ENCODE measurements at places on chromosomes 7 and 10.

DNA sequence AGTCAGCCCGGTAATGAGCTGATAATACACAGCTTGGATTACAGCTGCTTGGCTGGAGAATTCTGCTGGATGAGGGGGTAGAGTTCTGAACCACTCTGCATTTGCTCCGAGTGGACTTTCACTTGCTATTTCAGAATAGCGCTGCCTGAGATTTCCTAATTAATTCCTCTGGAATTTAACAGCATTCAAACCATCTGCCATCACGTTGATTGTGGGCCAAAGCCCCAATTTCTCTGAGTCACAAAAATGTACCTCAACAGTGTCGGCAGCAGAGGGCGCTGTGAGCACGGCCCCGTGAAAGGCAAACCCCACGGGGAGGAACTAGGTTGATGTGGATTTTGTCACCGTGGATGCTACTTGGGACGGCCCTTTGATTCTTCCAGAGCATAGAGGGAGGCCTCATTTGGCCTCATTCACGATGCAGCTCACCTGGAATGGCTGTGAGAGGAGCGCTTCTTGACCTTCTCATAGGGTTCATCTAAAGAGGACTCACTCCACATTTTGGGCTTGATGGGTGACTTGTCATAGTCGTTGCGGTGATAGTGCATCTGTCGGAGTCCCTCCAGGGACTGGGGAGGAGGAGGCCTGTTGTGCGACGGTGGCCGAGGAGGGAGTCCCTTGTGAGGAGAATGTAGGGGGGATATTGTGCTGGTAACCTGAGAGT, 73.3 kb downstream of the PRPF18 start:
- peak; percentile 66 for DNase-seq

GRCh38 chr7:154853727-154854095, 149.2 kb downstream of the PAXIP1 start:
- no peak for DNase-seq

DNA sequence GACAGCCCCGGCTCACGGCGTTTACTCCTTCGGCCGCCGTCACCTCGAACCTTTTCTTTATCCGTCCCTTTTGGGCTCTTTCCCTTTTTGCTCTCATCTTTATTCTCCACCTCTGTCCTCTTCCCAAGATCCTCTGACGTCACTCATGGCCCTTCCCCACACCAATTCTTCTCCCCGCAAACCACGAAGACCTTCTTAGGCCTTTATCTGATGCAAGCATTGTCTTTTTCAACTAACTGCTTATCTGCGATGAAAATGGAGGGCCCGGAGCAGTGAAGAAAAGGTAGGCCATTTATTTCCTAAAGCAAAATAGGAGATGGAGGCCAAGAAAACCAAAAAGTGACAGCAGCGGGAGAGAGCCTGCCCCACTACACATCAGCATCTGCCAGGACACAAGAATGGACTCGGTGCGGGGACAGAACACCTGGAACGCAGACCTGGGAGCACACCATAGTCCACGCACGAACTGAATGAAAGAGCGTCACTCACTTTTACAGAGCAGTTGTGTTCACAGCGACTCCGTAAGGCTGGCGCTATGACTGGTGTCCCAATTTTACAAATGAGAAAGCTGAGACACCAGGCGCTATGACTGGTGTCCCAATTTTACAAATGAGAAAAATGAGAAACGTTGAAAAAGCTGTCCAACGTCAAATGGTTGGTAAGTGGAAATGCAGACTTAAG, 45.3 kb downstream of the ZNF777 start:
- peak; percentile 28 for DNase-seq

GRCh38 chr7:22594020-22594419, 94.0 kb upstream of the STEAP1B start:
- no peak for DNase-seq

DNA sequence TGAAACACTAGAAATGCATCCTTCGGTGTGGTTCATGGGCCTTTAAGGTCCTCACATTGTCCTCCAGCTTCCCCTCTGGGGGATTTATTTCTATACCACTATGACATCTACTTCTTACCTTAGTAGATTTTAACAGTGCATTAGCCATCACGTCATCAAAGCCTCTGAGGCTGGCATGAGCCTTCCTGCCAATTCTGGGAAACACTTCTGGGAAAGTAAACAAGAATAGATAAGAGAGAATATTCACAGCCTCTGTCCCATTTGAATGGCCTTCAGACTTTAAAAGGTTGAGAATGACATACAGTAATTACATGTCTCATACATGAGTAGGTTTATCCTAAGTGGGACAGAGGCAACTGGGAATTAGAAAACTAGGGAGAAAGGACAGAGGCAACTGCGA, 89.7 kb downstream of the AMPH start:
- DNase-seq = no peak

DNA sequence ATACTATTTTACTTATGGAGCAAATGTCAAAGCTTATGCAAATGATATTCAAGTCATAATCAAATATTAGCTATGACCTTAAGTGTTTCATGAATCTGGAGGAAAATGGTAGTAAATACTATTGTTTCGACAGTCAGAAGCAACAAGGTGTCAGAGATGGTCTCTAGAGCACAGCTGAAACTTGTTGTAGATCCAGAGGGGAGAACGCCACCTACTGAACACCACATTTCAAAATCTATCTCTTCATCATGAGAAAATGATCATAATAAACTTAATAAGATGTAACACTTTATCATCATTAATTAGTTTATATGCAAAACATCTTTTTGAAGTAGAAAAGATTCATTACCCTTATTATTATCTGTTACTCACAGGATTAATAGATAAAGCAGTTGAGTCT, 418.7 kb downstream of the GATA3 start:
- no peak for DNase-seq

DNA sequence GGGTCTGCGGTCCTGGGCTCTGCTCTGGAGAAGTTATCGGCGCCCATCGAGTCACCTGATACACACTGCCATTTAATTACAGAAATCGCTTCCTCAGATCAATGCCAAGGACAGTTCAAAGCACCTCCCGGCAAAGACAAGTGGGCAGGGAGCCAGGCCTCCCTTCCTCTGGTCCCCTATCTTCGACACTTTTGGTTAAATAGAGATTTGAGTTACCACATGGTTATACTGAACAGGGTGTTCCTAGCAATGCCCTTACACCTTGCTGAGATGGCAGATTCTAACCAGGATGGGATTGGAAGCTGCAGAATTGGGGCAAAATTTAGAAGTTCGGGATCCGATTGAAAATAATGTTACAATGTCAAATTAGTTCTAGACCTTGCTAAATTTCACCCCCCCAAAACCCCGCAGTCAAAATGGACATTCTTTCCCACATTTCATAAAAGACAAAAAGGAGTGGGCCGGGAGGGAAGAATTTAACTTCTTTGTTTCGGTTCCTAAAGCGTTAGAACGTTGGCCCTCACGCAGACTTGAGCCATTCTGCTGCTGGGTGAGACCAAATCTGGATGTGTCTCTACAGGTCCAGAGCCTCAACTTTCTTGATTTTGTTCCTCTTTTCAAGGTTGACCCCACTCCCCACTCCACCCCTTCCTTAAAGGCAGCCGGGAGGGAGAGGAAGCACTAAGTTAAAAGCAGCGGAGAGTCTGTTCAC, 2.2 kb upstream of the DLX5 start:
- DNase-seq = no peak

- DNase-seq = no peak
Observed at GRCh38 chr7:51263631-51264484, 52.8 kb downstream of the COBL start.

DNA sequence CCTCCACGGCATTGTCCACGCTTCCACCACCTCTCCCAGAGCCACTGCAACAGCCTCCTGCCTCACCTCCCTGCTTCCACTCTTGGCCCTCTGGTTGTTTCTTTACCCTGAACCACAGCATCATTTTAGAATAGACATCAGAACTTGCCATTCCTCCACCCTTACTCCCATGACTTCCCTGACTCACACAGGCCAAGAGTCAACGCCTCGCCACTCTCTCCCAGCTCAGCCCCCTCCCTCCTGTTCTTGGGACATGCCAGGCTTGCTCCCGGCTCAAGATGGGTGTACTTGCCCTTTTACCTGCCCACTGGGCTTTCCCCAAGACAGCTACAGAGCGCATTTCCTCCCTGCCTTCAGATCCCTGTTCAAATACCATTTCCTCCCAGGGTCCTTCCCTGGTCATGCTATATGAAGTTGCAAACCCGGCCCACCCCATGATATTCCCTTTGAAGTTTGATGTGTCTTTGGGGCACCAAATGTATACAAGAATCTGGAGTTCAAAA, 429.1 kb downstream of the RPS24 start:
- DNase-seq = no peak

DNA sequence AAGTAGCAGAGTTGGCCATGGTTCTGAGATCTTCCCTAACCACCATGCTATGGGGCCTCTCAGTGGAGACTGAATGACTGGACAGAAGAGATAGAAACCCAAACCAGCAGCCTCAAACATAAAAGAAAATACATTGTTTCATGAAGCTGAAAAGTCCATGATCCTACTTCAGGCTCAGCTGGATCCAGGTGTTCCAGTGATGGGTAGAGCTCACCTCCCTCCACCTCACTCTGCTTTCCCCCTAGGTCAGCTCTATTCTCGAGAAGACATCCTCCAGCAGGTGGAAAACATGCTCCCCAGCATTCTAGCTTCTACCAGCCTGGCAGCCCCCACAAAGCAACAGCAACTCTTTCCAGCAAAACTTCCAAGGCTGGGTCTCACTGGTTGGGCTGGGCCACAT, 132.1 kb downstream of the OAT start:
- DNase-seq = no peak

DNA sequence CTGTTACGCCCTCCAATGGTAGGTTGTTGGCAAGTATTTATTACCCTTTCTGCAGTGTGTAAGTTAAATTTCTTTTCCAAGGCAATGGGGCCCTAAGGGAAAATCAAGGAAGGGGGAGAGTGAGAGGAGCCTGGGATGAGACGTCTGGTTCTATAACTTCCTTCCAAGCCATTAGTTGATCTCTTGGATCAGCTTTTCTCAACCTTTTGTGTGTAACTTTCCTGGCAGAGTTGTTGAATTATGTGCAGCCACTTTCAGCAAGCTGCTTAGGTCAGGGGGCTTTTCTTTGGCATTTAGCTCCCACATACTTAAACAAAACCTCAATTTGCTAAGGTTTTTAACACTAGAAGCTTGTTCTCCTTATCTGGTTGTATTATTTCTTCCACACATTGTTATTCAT, 127.1 kb downstream of the NXPH1 start:
- DNase-seq = no peak

GRCh38 chr10:35961501-35961900, 319.4 kb upstream of the FZD8 start:
- DNase-seq = no peak

- DNase-seq = no peak
Observed at GRCh38 chr10:14891151-14891550, 12.5 kb downstream of the SUV39H2 start.
